Uterus (tissue), 4 donors: ENCODE measurements at places on chromosomes 4 and X. TPM values are rescaled to one million over a fixed set of nuclear protein-coding genes. Genes with fewer than 3 reads are reported as not detected.

Gene BEX3
- 205 TPM for total RNA-seq

Gene CYSLTR1
- total RNA-seq, result 3.2 TPM

DNA sequence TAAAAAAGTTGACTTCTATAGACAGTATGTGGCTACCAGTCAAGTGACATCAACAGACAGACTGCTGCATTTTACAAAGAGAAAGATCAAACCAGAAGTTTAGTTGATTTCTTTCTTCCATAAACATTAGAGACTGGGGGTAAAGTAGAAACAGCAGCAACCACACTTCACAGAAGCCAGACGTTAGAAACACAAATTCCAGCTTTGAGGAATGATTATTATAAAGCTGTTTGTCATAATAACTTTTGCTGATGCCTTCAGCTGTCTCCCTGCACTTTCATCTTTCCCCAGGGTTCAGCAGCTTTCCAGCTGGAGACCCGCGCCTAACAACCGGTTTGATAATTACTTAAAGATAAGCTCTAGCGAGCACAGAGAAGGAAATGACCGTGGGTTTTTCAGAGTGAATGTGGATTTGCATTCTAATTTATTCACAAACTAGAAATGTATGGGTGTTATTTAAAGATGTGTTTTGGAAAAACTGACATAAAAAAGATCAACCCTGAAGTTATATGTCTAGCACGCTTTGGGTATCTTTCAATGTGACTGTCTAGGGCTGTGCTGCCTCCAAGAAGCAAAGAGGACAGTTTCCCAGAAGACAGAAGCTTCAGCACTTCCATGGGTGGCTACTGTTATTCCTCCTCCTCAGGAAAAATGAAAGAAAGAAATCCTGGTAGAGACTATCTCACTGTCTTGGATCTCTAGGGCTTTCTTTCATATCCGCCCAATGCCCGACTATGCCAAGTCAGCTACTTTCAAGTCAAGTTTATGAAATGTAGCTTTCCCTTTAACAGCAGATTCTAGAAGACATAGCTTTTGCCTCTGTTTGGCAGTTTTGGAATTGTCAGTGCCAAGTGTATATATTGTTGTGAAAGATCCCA is 15.0 kb upstream of the ENAM start:
- DNase-seq, result no peak

Gene YY2
- 4.4 TPM for total RNA-seq

Gene SLAIN2
- total RNA-seq, result 20.0 TPM

Gene PPM1K
- 89.2 TPM for total RNA-seq

DNA sequence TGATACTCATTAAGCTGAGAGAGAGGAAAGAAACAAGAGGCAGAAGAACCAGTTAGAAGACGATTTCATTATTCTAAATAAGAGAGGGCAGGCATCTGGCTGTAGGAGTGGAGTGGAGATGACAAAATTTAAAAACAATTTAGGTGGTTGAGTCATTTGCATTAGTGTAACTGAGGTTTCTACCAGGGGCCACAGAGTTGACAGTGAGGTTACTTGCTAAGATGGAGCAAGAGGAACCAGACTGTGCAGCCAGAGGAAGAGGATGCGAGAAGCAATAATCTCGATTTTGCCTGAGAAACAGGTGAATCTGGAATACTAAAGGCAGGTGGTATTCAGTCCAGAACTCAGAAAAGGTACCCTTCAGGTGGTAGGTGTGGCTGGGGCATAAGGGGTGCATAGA is 491.9 kb downstream of the MID1IP1 start:
- DNase-seq, result no peak

DNA sequence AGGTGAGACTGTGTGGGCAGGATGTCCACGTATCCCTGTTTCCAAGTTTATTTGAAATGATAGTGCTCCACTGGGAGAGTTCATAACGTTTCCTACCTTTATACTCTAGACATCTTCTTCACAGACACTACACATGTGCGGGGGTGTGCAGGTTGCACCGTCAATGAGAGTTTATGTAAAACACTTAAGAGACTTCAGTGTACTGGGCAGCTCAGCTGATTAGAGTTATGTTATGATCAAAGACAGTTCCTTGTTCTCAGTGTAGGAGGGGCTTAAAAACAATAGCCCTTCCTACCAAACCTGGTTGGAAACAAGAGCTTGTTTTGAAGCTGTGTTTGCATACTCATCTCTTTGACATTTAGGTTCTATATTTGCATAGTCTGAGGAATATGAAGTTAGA is 326.9 kb upstream of the AGA start:
- DNase-seq, result no peak

DNA sequence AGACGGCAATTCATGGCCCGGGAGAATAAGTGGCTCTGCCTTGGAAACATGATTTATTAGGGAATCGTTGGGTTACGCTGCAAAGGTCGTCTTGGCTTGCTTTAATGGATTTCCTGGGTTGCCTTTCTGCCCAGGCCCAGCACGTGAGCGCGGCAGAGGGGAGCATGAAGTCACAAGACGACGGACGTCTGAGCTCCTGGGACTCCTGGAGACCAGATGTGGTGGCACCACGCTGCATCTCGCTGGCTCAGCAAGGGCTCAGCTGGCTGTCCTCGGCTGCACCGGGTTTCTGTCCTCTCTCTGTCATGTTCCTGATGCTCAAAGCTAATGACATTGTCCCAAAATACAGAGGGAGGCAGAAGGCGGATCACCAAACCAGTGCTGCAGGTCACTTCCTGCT is 61.2 kb downstream of the C4orf50 start:
- no peak for DNase-seq

DNA sequence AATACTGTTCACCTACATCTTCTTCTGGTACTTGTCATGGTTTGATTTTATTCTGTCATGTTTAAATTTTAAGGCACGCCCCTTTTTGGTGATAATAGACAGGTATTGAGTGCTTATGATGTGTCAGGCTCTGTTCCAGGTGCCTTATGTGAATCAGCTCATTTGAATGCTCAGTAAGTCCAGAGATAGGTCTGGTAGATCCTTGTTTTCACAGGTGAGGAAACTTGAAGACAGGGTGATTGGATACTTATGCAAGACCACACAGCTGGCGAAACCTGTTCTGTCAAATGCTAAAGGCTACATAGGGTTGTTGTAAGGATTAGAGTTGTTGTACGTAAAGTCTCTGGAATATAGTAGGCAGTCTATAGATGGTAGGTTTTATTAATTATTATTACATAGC is 9.6 kb upstream of the SLC25A14 start:
- no peak for DNase-seq

Gene SH3TC1
- 16.4 TPM for total RNA-seq

GRCh38 chrX:112545051-112545450 is 134.7 kb downstream of the LHFPL1 start:
- DNase-seq, result no peak

Gene CPE
- 395 TPM for total RNA-seq

Gene MYL5
- total RNA-seq, result 9.9 TPM

GRCh38 chr4:187666697-187667494 is 328.7 kb upstream of the ZFP42 start:
- DNase-seq, result no peak

- no peak for DNase-seq
Observed at GRCh38 chr4:123996718-123997510, 600.3 kb downstream of the SPRY1 start.

- DNase-seq, result no peak
Observed at GRCh38 chr4:113616443-113616842, 145.1 kb downstream of the CAMK2D start.

- peak; percentile 48 for DNase-seq
Observed at GRCh38 chr4:89752932-89753598, 83.9 kb downstream of the SNCA start.

- DNase-seq, result no peak
Observed at GRCh38 chr4:57554556-57555092, 444.4 kb upstream of the IGFBP7 start.

Gene CCDC110
- not detected for total RNA-seq

DNA sequence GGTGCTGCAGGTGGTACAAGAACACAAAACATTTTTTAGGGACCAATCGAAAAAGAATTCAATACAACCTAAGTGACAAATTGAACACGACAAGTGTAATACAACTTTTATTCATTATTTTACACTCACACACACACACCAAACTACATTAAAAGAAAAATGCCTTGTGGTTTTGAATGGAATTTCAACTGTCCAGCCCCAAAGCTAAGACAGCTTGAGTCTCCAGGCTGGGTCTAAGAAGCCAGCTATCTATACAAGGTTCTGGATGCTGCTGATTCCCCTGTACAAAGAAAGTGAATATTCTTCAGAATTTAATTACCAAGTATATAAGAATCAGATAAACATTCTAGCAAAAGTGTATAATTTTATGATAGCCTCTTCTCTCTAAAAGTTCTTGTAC is 118.2 kb downstream of the PPP3CA start:
- DNase-seq, result no peak

DNA sequence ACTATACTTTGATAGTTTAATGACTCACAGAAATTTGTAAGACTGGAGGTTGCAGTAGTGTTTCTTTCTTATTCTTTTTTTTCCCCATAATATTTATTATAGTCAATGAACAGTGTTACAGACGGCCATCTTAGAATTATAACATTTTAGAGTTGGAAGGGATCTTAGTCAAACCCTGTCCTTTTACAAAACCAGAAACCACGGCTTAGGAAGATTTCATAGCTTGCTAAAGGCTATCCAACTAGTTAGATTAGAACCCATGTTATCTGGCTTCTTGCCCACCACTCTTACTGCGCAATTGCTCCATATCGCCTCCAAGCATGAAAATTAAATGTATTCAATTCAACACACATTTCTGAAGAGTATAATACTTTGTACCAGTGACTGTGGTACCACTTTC is 1.1 kb downstream of the XIAP start:
- no peak for DNase-seq

Gene TXK
- total RNA-seq, result 1.3 TPM

GRCh38 chr4:182736207-182736606 is 181.0 kb downstream of the DCTD start:
- no peak for DNase-seq

DNA sequence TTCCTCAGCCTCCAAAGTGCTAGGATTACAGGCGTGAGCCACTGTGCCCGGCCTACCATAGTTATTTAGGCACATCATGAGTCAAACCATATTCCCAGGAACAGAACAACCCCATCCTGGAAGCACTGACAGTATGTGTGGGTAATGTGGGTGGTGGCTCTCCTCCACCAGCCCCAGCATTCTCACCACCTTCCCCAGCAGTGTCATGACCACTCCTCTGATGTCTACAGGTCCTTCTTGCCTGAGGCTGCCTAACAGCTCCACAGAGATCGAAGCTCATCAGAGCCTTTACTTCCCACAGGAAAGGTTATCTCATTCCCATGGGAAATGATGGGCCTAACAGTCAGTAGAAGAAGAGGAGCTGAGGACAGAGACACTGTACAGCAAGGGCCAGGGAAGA is 129.5 kb upstream of the GPC4 start:
- no peak for DNase-seq

- no peak for DNase-seq
Observed at GRCh38 chrX:9682456-9682855, 83.2 kb downstream of the GPR143 start.

DNA sequence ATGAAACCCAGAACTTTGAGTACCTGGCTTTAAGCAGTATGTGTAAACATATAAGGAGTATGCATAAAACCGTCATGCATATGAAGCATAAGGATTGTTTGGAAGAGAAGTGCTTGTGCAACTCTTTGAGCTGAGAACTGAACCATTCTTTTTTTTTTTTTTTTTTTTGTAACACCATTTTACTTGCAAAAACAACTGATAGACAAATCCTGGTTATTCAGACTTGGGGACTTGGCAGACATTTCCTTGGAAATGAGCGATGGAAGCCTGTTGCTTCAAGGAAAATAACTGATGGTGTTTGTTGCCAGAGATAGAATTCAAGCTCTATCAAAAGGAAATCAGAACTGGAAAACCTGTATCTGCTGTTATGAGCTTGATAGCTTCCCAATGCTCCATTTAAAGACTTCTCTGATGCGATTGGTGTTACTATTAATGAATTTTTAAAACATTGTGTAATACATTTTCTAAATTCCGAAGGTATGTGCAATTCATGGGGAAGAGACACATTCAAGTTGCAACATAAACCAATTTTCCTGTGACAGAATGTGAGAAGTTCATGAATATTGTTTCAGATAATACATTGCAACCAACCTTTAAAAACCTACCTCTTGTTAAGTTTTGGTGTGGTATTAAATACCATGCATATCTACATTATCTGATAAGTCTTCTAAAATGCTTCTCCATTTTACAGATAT is 47.0 kb upstream of the FAT1 start:
- DNase-seq, result no peak

Gene GPRASP1
- total RNA-seq, result 18.8 TPM

Gene CLGN
- 3.2 TPM for total RNA-seq

DNA sequence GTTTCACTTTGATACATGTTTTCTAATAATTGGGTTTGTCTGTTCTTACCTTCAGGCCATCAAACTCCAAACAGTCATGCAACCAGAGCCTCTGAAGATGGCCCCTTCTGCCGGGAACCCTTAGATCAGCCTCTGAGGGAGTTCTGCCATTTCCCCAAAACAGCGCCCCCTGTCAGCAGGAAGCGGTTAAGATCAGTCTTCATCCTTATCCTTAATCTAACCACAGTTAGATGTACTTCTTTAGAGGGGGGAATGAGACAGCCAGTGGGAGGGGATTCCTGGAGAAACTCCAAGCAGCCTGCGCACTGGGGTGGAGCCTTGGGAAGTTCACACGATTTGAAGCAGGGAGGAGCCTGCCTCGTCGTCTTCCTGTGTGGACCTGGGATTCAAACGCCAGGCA is 185.4 kb downstream of the INPP4B start:
- DNase-seq, result no peak

- DNase-seq, result no peak
Observed at GRCh38 chr4:83317671-83318070, 17.0 kb downstream of the HPSE start.

Gene GPR50
- total RNA-seq, result not detected

DNA sequence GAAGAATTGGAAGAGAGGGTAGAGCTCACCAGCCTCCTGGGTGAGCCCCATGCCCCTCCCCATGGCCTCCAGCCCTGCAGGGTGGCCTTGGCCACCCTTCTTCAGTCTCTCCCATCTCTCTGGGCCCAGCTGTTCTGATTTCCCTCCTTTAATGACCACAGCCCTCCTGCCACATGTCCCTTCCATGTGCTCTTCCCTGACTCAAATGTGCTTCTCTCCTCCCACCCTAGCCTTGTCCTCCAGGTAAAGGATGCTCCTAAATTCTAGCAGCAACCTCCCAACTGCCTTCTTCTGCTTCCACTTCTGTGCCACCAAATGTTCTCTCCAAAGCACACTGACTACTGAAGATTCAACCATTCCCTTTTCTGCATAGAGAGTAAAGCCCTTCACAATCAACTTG is 83.0 kb downstream of the ADRA2C start:
- DNase-seq, result no peak

DNA sequence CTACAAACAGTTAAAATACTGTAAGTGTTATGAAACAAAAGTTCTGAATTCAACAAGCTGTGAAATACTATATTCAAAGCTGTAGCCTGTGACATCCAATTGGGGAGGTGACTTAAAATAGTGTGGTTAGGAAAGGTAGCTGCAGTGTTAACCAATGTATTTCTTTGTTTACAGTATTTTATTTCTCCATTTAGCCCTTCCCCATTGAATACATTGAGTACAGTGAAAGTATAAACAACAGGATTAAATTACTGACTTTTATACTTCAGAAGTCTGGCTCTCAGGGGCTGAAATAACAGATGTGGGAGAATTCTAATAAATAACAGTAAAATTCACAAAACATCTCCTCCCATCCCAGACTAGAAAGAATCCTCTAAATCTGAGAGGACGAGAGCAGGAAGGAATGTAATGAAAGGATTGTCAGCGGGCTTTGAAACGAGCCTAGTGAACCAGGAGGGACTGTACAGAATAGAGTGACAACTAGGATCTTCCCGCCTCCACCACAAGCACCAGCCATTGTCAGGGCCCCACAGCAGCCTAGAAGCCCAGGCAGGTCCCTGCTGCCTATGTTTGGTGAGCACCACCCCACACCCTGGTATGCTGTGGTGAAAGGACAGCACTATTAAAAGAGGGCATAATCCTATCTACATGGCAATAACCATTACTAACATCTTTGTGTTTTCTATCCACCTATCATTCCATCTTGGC is 73.7 kb downstream of the SPCS3 start:
- DNase-seq, result no peak
